ENCODE measurements at places on chromosomes 1 and 21.
A peak's percentile ranks its signal among the peaks of the same experiment; 100 is the strongest.

- no peak for DNase-seq
Observed at GRCh38 chr21:15496911-15497310, 232.9 kb upstream of the USP25 start.

GRCh38 chr21:15293240-15293639 lies 228.4 kb upstream of the NRIP1 start:
- no peak for DNase-seq

GRCh38 chr1:5755552-5756125 lies 236.6 kb downstream of the NPHP4 start:
- no peak for DNase-seq

DNA sequence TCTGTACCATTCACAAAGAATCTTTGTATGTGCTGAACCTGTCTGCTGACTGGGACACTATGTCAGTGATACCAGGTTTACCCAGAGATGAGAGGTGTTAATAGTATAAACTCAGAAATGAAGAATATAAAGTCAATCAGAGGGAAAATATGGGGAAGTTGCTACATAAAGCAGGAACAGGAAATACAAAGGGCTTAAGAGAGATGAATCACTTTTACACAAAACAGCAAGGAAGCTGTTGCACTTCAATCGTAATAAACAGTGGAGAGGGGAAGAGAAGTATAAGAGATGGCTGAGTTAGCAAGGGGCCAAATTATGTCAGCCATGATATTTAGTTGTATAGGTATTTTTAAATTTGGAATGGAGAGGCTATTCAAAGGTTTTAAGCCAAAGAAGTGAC lies 890.2 kb upstream of the NCAM2 start:
- DNase-seq: no peak

DNA sequence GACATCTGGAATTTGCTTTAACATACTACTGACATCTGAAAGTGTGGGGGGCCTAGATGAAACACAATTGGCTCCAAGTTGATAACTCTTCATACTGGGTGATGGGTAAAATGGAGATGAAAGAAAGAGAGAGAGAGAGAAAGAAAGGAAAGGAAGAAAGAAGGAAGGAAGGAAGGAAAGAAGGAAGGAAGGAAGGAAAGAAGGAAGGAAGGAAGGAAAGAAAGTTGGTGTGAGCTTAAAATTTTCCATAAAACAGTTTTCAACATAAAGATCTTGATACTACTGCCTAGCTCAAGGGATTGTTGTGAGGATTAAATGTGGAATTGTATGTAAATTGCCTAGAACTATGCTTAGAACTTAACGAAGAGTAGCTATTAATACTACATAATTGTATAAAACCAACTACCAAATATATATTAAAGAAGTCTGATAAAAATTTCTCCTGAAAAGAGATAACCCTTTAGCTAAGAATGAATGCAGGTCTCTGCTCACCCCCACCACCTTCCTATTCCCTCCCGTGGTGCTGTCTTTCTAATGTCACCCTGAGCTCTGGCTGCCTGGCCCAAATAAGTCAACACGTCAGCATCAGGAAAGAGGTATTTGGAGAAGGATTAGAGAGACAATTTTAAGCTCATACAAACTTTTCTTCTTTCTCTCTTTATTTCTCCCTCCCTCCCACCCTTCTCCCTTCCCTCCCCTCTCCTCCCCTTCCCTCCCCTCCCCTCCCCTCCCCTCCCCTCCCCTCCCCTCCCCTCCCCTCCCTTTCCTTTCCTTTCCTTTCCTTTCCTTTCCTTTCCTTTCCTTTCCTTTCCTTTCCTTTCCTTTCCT lies 89.3 kb upstream of the SGIP1 start:
- DNase-seq: no peak

- no peak for DNase-seq
Observed at GRCh38 chr1:167425482-167425881, 92.8 kb downstream of the CD247 start.

DNA sequence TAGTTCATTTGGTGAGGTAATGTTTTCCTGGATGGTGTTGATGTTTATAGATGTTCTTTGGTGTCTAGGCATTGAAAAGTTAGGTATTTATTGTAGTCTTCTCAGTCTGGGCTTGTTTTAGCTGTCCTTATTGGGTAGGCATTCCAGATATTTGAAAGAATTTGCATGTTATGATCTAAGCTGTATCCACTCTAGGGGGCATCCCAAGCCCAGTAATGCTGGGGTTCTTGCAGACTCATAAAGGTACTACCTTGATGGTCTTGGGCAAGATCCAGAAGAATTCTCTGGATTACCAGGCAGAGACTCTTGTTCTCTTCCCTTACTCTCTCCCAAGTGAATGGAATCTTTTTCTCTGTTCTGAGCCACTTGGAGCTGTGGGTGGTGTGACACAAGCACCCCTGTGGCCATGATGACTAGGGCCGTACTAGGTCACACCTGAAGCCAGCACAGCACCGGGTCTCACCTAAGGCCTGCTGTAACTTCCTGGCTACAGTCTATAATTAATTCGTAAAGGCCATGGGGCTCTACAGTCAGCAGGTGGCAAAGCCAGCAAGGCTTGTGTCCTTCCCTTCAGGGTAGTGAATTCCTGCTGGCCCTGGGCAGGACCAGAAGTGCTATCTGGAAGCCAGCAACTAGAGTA lies 74.8 kb upstream of the PDE4B start:
- no peak for DNase-seq

- no peak for DNase-seq
Observed at GRCh38 chr1:46490656-46491442, 1.2 kb downstream of the DMBX1 start.

- no peak for DNase-seq
Observed at GRCh38 chr1:193654951-193655735, 468.7 kb upstream of the B3GALT2 start.

GRCh38 chr1:18049228-18049627 lies 58.4 kb upstream of the IGSF21 start:
- no peak for DNase-seq

DNA sequence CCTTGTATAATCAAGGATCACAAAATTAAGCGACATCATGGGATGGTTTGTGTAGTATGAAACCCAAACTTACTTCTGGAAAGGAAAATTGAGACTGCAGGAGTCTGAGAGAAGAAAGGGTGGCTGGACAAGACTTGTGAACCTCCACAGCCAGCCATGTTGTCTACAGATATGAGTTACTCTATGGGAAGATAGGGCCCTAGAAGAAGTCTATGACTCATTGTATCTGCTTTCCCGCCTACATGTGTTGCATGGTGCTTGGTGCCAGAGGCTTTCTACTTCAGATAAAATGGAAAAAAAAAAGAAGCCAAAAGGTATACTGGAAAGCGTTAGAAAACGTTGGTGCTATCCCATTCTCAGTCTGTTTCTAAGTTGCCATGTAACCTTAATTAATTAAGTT lies 18.7 kb upstream of the OR6N2 start:
- DNase-seq: no peak

GRCh38 chr1:200880212-200880611 lies 7.4 kb downstream of the GPR25 start:
- peak; percentile 49 for DNase-seq

DNA sequence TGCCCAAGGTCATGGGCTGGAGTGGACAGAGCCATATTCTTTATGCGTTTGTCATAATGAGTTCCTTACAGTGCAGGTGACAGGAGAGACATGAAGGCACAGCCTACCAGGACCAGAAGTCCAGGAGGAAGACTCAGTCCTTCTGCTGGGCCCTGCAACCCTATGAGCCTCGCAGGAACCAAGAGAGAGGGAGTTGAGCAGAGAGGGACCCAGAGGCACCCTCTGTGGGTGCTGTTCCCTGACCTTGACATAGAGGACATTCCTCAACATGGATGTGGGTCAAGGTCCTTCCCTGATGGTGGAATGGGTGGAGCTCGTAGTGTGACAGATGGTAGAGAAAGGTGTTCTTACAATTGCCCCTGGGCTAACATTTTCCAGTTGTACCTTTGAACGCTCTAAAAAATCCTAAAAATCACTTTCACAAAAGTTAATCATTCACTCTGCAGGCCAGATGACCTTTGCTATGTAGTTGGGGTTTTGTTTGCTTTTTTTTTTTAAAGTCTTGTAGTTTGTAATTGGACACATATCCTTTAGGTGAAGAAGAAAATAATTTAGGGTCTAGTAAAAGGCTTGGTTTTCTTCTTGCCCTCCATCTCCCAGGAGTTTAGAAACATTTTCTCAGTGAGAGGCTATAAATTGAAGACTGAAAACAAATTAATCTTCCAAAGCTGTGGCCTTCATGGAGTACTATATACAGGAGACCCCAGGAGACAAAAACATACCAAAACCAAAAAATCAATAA lies 41.9 kb downstream of the MAB21L3 start:
- DNase-seq: no peak

DNA sequence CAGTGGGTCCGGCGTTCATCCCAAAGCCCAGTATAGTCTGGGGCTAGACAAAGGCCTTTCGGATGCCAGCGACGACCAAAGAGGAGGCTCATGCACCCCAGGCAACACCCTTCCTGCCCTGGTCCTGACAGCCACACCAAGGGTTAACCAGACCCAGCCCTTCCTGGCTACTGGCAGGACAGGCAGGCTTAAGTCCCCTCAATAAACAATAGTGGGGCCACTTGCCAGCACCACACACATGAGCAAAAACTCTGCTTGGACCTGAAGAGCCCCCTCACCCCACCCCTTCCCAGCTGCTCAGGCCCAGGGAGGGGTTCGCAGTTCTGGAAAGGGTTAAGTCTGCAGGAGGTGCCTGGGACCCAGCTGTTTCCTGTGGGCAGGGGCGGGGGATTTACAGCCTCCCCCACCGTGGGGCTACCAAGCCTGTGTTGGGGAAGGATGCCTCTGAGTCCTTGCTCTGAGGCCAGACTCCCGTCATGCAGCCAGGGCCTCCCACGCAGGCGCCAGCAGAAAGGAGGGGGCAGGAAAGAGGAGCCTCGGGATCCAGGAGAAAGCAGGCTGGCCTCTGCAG lies 18.2 kb downstream of the PHLDA3 start:
- no peak for DNase-seq

- DNase-seq: no peak
Observed at GRCh38 chr21:40155563-40155962, 288.3 kb downstream of the PCP4 start.

GRCh38 chr1:112074711-112075110 lies 85.2 kb upstream of the KCND3 start:
- DNase-seq: no peak

- DNase-seq: no peak
Observed at GRCh38 chr1:109901524-109902145, 9.0 kb upstream of the CSF1 start.

All from CD4-positive, alpha-beta T cell treated with Interleukin-4 for 4 hours (primary cell).